ENCODE measurements at places on chromosomes 2 and 18.

DNA sequence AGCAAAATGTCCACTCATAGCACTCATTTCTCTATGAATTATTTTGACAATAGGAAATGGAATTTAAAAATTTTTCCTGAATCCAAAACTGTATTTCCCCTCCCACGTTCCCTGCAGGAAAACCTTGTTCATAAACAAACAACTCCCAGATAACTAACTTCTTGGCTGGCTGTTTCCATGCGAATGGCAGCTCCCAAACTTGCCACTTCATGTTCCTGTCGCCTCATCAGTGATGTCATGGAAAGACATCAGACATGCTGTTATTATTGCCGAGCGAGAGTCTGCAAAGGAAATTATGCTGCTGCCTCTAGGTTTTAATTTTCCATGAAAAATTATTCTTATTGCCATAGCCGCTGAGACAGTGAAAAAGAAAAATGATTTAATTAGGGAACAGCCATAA, 117.0 kb upstream of the RIOK3 start:
- DNase-seq = no peak

GRCh38 chr2:199111458-199111857, 346.3 kb downstream of the SATB2 start:
- DNase-seq = no peak

DNA sequence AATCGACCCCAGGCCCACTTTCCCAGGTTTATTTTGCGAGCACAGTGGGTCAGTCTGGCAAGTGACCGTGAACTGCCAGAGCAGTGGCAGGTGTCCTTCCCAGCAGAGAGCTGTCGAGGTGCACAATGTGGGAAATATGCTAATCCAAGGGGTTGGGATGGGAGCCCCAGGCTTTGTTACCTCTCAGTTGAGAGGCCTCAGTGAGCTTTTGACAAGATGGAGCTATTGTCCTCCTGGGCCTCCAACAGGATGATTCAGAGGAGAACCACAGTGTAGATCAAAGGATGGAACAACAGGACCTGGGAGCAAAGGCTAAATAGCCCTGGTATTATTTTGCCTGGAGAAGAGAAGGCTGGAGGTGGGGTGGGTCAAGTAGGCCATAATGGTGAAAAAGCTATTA, 150.8 kb downstream of the NCKAP5 start:
- DNase-seq = no peak

DNA sequence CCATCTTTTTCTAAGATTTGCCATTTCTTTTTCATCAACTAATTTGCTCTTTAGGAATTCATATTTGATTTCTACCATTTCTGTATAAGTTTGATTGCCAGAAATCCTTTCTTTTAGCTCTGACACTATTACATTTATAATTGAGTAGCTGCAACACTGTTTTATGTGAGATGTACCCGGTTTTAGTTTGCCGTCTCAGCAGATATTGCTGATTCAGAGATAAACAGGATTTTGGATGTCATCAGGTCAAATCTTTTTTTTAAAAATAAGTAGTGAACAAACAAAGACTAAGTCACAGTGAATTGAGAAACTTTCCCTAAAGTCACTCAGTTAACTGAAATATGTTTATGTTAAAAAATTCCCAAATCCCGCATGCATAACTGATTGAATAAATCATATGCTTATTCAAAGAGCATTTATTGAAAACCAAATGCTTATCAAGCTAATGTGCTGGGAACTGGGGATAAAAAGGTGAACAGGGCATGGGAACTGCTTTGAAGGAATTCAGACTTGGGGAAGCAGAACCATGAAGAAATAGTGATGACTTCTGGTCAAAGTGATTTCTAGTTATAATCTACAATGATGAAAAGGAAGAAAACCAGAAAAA, 19.5 kb upstream of the CCDC102B start:
- DNase-seq = no peak

GRCh38 chr2:159455330-159455918, 160.9 kb downstream of the BAZ2B start:
- no peak for DNase-seq

Measured in D341Med (cell line).